Cardiac fibroblast (primary cell): ENCODE measurements at places on chromosomes 11 and 22.

DNA sequence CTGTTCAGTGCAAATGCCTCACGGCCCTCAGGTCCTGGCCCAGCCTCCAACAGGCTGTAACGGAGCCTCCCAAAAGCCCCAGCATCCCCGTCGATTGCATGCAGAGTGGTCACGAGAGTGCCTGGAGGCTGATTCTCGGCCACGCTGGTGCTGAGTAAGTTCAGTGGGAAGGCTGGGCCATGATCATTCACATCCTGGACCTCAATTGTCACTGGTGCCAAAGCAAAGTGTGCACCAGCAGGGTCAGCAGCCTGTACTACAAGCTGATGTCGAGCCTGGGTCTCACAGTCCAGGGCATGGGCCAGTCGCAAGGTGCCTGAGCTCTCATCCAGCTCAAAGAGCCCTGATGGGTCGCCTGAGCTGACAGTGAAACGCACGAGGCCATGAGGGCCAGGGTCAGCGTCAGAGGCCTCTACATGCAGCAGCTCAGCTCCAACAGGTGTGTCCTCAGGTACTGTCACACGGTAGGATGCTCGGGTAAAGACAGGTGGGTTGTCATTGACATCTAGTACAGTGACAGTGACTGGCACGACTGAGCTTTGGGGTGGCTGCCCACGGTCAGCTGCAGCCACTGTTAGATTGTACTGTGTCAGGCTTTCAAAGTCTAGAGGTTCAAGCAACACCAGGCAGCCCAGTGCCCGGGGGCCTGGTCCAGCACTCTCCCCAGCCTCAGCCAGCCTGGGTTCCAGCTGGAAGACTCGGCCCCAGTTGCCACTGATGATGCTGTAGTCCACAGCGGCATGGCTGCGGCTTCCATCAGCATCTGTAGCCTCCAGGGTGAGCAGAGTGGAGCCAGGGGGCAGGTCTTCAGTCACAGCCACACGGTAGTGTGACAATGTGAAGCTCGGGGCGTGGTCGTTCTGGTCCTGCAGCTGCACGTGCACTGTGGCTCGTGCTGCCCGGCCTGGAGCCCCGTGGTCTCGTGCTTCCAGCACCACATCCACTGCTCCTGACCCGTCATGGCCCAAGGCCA is 4.5 kb upstream of the TPP1 start:
- no peak for DNase-seq

DNA sequence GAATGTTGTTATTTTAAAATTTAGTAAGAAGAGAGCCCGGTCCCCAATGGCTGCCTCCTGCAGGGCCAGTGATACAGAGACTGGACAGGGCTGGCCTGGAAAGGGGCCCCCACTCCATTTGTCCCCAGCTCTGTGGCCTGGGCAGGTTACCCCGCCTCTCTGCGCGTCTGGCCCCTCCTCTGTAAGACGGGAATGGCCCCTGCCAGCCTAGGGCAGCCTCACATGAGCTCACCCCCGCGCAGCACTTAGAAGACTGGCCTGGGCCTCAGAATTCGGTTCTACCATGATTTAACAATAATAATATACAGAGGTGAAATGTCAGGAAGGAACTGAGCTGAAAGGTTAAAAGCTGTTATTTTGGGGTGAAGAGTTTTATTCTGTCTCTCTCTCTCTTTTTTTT is 1.3 kb downstream of the APOBEC3G start:
- no peak for DNase-seq

GRCh38 chr11:79244241-79244772 is 196.5 kb downstream of the TENM4 start:
- DNase-seq, result peak; percentile 95

DNA sequence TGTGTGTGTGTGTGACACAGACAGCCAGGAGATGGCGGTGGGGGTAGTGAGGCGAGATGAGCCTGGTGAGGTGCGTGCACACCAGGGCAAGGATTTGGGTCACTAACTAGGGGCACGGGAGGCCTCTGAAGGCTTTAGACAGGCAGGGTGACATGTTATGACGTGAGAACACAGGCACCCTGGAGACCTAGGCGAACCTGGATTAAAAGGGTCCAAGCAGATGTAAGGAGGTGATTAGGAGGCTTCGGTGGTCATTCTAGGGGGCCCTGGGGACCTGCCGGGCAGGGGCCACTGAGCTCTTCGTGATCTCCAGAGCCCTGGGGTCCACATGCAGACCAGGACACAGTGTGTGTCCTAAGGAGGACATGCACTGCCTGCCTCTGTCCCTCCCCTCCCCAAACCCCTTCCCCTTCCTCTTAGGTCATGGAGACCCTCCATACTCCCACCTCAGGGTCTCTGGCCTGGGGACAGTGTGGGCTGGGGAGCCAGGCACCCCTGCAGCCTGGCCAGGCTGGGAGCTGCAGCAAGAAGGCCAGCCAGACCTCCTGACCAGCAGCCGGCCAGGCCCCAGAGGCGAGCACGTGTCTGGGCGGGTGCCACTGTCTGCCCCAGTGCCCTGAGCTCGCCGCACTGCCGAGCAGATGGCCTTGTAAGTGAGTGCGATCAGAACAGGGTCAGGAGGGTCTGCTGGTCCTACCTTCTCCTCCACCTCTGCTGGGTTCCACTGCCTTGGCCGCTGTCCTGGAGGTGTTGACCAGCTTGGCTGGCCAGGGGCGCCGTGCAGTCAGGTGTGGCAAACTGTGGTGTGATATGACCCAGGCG is 32.1 kb downstream of the IFT27 start:
- no peak for DNase-seq

- peak; percentile 41 for DNase-seq
Measured at GRCh38 chr11:91104237-91104636, 881.4 kb upstream of the CHORDC1 start.
